Activated CD4-positive, alpha-beta T cell treated with anti-CD3 and anti-CD28 coated beads, Interleukin-2, amount 50 U/mL, for 24 hours (primary cell): ENCODE measurements at places on chromosomes 16 and 17.

GRCh38 chr17:78872486-78872885 is 30.5 kb downstream of the CEP295NL start:
- DNase-seq, result no peak

DNA sequence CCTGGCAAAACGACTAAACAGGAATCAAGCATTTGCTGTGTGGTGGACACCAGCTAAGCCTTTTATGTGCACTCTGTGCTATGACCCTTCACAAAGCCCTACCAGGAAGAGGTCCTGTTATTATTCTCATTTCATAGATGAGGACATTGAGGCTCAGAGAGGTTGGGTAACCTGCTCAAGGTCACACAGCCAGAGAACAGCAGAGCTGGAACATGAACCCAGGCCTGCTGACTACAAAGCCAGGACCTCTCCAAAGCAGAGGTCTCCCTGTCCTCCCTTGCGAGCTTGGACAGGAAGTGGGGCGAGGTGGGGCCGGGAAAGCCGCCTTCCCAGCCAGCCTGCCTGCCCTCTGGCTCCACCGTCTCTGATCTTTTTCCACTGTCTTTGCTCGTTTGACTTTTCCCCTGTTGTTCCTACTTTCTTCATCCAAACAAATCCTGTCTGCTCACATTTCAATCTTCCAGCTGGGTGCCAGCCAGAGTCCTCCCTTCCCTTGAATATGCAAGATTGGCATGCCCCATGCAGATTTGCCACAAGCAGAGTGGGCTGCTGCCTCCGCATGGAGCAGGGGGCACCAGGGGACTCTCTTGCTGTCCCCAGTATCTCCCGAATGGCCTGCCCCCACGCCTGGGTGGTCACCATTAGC is 23.7 kb upstream of the RPTOR start:
- no peak for DNase-seq

- DNase-seq, result no peak
Measured at GRCh38 chr16:73301984-73302383, 254.1 kb upstream of the ZFHX3 start.

DNA sequence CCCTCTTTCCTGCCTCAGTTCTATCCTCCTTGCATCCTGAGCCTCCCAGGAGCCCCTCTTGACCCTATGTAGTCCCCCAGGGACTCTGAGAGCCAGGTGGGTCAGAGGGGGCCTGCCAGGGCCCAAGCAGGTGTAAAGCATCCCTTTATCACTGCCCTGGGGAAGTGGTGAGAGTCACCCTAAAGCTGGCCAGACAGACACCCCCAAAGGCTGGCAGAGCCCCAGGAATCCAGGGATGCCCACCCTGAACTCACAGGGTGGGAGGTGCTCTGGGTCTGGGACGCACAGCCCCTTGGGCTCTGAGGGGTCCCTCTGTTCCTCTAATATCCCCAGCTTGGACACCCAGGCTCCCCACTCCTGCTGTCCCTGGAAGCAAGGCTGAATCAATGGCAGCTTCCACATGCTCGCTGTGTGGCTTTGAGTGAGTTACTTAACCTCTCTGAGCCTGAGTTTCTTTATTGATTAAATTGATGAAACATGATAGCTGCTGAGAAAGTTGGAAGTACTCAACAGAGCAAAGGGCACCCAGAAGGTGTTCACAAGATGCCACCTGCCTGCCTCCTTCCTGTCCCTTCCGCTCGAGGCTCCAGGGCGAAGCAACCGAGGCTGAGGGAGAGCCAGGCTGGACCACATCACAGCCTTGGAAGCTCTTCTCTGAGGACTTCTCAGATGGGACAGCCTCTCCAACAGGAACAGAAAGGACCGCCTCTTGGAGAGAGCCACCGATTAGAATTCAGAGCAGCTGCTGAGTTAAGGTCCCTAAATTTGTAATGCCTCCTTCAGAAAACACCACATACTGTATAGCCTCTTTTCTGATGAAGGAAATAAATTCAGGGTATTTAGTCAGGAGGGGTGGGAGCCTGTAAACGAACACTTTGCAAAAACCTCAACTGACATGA is 67.1 kb upstream of the DOC2B start:
- DNase-seq, result no peak

DNA sequence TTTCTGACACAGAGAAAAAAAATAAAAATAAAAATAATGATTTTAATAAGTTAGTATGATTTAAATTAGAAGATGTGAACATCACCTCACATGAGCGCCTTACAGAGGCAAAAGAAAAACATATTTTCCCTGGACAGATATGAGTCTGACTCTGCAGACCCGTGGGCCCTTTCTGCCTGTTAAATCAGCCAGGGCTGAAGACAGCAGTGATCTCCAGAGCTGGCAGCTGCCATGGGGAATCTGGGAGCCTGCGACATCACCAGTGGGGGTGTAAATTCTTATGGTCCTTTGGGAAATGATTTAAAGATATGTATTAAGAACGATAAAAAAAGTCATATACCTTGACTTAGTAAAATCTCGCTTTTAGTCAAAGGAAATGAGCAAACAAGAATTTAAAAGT is 65.7 kb upstream of the FOXF1 start:
- DNase-seq, result no peak

DNA sequence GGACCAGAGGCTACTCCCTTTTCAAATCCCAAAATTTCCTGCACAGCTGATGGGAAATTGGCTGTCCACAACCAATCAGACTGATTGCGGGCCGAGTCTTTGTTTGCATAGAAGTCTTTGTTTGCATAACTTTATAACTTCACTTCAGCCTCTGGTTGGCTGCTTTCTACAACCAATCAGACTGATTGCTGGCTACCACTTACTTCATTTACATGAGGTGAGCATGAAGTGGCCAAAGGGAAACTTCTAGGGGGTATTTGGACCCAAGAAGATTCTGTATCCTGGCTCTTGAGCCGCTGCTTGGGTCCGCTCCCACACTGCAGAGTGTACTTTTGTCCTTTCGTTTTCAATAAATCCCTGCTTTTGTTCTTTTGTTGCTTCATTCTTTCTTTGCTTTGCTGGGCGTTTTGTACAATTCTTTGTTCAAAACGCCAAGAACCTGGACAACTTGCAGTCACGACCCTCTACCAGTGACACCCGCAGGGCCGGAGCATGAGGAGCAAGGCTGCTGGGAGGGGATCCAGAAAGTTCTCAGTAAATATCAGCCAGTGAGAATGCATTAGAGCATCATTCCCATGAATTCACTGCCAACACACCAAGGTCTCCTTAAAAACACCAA is 67.5 kb downstream of the IQCK start:
- no peak for DNase-seq

- DNase-seq, result no peak
Measured at GRCh38 chr16:17160920-17161431, 309.8 kb downstream of the XYLT1 start.

- DNase-seq, result no peak
Measured at GRCh38 chr17:64092113-64092512, 37.8 kb downstream of the ERN1 start.

DNA sequence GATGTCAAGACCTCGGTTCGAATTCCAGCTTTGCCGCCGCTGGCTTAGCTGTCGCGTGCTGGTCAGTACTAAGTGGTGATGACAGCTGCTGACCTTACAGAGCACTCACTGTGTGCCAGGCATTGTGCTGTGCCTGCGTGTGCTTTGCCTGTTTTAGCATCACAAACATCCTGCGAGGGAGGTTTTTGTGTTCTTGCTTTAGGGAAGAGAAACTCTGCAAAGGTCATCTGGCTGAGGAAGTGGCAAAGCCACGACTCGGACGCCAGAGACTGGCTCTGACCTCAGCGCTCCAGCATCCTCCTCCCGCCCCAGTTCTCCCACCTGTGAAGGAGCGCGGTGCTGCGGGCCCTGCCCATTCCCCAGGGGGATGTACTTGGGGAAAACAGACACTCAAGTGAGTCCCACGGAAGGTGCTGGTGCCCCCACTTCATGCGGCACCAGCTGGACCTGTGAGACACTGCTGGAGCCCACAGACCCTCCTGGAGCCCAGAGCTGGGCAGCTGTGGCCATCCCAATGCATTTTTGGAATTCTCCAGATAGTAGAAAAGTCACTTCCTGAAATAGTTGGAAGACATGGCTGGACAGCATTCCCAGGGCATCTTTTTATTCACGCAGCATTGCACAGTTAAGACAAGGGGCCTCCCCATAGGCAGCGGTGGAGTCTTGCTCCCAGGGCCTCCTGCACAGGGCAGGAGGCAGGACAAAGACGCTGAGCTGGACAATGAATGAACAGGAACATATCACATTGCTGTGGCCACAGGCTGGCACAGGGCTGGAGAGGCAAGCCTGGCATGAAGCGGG is 20.0 kb upstream of the HERPUD1 start:
- DNase-seq, result no peak

DNA sequence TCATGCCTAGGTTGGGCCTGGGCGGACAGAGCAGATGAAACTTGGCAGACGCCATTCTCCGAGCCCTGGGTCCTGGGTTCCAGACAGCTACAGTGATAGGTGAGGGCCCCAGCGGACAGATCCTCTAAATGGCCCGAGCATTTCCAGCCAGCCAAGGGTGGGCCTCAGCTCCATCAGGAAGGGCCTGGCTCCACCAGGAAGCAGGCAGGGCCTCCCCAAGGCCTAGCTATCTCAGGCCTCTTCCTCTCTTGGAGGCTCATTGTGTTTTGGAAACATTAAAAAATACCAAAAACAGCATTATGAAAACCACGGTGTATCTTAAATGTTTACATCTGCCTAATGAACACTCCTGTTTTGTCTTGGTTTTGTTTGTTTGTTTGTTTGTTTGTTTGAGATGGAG is 38.2 kb upstream of the SBK1 start:
- DNase-seq, result no peak
